ENCODE measurements at places on chromosomes 12 and 14.
A peak's percentile ranks its signal among the peaks of the same experiment; 100 is the strongest.

DNA sequence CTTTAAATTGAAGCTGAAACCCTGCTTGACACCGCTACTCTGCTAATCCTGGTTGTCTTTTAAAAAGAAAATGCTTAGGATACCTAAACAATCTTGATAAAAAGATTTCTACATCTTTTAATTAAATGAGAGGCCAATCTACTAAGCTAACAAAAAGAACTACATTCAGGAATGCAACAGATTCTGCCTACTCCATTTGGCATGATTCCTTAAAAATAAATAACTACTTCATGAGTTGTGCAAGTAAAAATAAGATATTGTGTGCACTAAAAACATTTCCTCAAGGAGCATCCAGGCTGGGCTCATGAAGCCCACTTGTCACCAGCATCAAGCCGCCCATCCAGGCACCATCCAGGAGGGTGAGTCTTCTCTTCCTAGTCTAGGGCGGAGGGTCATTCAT is 197.5 kb downstream of the PAX9 start:
- DNase-seq = no peak

- no peak for DNase-seq
Observed at GRCh38 chr12:111112311-111113098, 192.1 kb upstream of the MYL2 start.

GRCh38 chr12:130463275-130463658 is 125.6 kb downstream of the PIWIL1 start:
- no peak for DNase-seq

DNA sequence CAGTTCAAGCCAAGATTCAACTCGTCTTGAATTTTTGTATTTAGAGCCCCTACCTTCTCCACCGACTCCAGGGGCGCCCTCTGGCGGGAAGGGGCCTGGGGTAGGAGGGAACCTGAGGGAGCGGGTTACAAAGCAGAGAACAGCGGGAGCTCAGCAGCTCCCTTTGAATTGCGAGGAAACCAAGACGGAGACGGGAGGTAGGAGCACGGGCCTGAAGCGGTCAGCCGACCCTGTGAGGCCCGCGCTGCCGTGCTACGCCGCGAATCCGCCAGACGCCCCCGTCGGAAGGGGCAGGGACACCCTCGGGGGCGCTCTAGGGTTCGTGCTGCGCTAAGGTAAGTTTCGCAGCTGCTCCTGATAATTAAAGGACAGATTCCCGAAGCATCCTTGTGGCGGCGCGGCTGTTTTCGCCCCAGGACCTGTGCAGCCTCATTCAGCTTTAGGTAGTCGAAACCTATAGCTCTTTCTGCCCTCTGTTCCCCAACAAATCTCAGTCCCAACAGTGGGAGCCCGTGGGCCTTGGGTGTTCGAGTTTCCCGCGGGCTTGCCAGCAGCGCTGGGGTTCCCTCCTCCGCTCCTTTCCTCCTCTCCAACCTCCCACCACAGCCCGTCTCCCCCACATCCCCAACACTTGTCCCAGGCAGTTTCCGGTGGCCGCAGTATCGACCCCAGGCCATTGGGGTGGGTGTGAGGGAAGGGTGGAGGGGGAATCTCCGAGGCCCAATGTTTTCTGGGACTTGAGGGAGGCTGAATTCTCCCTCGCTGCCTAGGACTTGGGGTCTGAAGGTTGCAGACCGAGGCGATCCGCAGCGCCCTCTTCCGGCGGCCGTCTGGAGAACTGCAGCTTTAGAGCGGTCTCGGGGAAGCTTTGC is 5.1 kb upstream of the NKX2-1 start:
- peak; percentile 53 for DNase-seq

- DNase-seq = peak; percentile 85
Observed at GRCh38 chr12:110585231-110585799, 2.2 kb upstream of the PPTC7 start.

- DNase-seq = no peak
Observed at GRCh38 chr12:40775661-40776060, 83.4 kb downstream of the CNTN1 start.

Measured in activated naive CD4-positive, alpha-beta T cell treated with anti-CD3 and anti-CD28 coated beads for 36 hours (primary cell).